ENCODE measurements at places on chromosomes 2 and 18.

GRCh38 chr2:41084321-41084720 is 632.4 kb upstream of the SLC8A1 start:
- no peak for DNase-seq

DNA sequence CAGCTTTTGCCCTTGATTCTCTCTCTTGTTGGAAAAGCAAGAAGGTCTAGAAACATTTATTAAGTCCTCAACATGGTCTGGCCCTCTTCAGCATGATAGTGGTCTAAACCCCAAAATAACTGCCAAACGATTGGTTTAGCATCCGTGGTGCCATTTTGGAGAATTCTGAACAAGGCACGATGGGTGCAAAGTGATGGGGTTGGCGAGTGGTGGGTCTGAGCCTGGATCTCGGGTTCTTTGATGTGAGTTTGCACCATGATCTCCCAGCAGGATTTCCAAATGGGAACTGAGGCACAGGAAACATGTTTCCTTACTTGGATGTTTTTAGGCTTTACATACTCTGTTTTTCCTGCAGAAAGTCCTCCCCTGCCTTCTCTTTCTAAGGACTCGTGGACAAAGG is 240.3 kb downstream of the MYCN start:
- no peak for DNase-seq

DNA sequence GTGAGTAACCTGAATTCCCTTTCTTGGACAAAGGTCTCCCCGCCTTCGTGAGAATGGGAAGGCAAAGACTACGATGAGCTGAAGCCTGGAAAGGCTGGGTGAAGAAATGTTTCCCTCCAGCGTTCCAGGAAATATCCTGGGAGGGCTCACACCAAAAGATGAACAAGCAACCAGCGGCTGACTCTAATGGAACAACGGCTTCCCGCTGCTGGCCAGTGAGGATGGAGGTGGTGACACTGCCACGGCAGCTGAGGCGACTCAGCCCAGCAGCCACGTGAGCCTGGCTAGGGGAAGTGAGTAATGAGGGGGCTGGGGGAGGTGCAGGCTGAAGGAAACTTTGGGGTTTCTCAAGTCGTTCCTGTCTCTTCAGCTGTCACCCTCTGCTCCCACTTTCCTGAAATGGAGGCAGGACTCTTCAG is 105.0 kb upstream of the SMAD7 start:
- DNase-seq, result peak; percentile 84

GRCh38 chr2:64523666-64524603 is at the start of gene AFTPH:
Gene AFTPH, plus strand, starts transcription at chr2:64524328. Its CDS starts 27,147 bp downstream, at chr2:64551475.
- peak; percentile 99 for DNase-seq

DNA sequence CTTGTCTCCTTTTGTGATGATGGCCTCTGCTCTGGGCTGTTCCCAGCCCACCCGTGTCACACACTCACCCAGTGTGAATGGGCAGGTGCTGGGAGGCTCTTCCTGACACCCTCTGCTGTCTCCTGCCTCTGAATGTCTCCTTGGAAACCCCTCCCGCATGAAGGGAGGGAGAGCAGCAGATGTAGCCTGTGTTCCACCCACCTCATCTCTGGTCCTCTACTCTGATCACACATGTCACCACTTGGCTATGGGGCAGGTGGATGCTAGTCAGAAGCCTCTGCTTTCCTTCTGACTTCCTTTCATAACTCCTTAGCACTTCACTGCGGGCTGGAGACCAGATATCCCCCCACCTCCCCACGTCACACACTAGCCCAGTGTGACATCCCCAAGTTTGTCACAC is 23.9 kb downstream of the EFR3B start:
- DNase-seq, result no peak

- DNase-seq, result no peak
These were observed 163.7 kb upstream of the SERTAD2 start for GRCh38 chr2:64817453-64817852.

DNA sequence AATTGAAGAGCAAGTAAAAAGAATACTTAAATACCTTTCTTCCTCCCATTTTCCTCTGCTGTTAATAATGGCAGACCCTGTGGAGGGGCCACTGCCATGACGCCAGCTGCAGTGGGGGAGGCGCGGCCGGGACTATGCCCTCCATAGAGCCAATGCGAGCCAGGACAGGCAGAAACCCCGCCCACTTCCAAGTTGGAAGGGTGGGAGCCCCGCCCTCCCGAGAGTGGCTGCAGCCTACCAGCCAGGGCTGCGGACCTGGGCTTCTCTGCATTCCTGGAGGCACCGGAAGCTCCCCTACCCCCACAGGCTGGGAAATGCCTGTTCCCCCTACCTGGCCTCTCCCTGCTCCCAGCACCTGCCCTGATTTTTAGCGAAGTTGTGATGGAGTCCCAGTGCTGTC is 439.4 kb upstream of the CDH19 start:
- peak; percentile 32 for DNase-seq

DNA sequence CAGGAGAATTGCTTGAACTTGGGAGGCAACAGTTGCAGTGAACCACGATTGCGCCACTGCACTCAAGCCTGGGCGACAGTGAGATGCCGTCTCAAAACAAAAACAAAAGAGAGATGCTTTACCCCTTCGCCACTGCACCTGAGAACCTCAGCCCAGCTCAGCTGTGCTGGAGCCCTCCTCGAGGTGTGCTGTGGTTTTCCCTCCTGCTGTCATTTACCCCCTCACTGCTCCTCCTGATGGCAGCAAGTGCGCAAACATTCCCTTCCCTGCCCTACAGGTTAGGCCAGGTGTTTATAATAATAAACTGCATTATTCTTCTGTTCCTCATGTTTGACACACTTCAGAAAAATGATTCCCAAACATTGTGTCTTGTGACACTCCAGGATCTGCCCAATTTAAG is 8.4 kb downstream of the FBXO36 start:
- peak; percentile 44 for DNase-seq

DNA sequence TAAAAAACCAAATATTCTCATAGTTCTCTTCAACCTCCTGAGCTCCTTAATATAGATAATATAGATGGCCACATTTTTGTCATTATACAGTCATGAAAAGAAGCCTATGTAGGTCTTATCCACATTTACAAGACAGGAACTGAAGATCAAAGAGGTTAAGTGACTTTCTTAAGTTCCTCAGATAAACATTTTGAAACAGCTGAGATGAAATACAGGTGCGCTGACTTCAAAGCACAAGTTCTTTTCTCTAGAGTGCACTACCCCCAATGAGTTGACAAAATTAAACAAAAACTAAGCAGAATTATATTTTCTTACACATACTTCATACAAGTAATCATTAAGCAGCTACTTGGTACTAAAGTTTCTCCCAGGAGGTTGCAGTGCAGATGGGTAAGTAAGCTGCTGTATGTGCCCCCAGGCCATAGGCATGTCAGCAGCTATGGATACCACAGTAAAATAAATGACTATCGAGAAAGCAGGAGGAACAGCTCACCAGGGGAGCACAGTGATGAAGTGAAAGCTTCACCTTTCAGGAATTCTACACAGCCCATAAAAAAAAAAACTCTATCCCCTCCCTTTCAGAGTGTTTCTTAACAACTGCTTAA is 199.8 kb downstream of the DPP10 start:
- no peak for DNase-seq

GRCh38 chr2:239295377-239296019 is 105.3 kb downstream of the HDAC4 start:
- no peak for DNase-seq

DNA sequence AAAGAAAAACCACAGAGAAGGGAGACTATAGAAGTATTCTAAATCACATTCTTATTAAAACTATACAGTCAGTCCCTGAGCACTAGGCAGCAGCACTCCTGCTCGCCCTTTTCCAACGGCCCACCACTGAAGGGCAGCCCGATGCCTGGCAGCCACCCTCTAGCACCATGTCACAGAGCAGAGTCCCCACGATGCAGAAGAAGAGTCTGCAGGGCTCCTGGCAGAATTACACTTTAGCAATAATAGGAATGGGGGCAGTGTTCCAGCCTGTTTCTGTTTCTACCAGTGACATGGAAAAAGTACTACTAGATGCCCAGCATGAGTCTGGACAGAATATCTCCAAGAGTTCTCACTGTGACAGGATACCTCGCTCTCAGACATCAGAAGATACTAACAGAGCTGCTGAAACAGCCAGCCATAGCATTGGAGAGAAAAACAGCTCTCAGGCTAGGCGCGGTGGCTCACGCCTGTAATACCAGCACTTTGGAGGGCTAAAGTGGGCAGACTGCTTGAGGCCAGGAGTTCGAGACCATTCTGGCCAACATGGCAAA is 87.6 kb downstream of the C2orf74 start:
- no peak for DNase-seq

Data from aorta (tissue), 5 donors.